Body of pancreas (tissue), 4 donors: ENCODE measurements at places on chromosomes 6 and 20.

GRCh38 chr6:18350271-18350670 lies 36.9 kb upstream of the RNF144B start:
- DNase-seq = peak; percentile 28

- DNase-seq = no peak
These were observed 233.5 kb downstream of the TAF4 start for GRCh38 chr20:61832181-61832580.

DNA sequence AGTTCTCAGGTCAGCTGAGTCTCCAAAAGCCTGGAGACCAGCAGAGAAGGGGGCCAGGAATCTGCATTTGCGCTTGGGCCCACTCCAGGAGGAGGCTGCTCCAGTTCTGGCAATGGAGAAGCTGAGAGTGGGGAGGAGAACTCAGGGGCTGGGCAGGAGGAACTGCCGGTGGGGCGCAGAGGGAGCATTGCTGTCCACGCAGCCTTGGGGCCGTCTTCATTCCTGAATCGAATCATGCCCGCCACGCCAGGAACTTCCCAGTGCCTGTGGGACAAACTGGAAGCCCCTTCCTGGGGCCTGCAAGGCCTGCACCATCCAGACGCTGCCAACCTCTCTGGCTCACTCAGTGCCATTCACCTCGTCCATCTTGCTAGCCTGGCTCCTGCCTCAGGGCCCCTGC lies 16.9 kb downstream of the RAB44 start:
- DNase-seq = no peak

- DNase-seq = peak; percentile 61
These were observed 10.6 kb upstream of the BAK1 start for GRCh38 chr6:33590531-33591198.

DNA sequence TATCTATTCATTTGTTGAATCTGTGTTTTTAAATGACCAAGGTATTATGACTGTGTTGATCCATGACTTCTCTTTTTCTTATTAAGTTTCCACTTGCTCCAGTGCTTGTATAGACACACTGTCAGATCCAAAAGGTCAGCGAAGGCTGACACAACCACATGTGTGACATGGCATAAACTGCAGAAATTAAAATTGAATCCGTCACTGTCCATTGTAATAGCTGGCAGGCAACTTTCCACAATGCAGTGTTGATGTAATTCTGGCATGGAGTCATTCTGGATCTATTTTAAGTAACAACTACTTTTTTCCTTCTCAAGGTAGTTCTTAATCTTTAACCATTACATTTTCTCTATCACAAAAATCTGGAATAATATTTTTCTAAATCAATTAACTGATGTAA lies 145.3 kb downstream of the AIG1 start:
- no peak for DNase-seq

- DNase-seq = no peak
These were observed 23.0 kb downstream of the PYGB start for GRCh38 chr20:25270829-25271251.

DNA sequence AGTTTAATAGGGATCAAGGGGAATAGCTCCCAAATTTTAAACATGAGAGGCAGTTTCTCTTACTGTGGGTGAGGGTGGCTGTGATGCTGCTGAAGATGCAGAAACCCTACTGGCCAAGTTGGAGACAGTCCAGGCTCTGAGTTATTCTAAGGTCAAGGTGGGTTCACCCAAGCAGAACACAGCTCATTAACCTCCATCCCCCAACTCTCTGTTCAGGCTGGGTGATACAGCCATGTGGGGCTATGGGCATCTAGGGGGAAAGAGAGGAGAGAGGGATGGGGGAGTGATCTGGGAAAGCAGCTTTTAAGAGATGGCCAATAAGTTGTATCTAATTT lies 18.9 kb upstream of the TRAM2 start:
- no peak for DNase-seq

DNA sequence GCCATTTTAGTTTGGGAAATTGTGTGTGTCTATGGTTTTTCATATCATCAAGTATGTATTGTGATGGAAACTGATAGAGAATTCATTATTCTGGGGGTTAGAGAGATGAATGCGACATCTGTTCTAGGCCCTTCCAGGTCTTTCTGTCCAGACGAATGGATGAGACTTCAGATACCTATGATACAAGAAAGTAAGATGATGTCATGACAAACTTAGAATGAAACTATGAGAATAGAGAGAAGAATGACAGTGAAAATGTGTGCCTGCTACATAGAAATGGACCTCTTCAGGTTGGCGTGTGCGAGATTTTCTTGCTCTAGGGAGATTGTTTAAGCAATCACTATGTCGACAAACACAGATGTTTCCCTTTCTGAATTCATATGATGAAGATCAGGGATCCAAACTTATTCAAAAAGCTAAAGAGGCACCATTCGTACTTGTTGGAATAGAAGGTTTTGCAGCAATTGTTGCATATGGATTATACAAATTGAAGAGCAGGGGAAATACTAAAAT lies 76.1 kb downstream of the SCAND1 start:
- no peak for DNase-seq

- DNase-seq = no peak
These were observed 774.3 kb upstream of the CHD6 start for GRCh38 chr20:42392442-42392841.

- DNase-seq = no peak
These were observed 532.8 kb downstream of the GRIK2 start for GRCh38 chr6:101926149-101926925.

DNA sequence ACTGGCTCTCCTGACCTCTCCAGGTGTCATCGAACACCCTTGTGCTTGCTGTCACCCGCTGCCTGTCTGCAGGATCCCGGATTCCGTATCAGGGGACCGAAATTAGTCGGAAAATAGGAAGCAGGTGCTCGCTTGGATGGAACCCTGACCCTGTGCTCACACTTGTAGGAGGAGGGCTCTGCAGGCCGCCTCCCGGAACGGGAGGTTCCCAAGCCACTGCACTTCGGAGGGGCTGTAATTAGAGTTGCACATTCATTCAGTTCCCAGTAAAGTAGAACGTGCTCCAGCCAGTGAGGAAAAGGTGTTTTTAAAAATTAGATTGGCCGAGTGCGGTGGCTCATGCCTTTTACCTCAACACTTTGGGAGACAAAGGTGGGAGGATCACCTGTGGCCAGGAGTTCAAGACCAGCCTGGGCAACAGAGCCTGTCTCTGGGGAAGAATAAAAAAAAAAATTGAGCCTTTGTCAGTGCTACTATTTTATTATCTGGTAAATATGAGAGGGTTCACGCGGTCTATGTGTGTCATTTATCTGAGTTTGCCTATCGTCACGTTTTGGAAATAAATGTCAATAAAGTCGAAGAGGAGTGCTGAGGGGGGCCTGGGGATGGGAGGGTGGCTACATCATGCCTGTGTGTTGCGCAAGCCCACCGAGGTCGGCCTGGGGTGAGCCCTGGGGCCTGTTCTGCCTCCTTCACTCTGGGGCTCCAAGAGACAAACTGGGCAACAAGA lies 1.5 kb upstream of the GMEB2 start:
- DNase-seq = peak; percentile 76

DNA sequence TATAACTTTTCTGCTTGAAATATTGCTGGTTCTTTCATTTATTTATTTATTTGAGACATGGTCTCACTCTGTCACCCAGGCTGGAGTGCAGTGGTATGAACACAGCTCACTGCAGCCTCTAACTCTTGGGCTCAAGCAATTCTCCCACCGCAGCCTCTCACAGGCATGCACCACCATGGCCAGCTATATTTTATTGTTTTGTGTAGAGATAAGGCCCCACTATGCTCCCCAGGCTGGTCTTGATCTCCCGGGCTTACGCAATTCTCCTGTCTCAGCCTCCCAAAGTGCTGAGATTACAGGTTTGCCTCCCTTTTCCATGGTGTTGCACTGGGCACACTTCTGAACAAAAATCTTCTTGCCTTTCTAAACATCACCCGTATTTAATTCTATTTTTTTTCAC lies 39.1 kb upstream of the RNGTT start:
- DNase-seq = no peak

GRCh38 chr6:160393891-160394653 lies 45.9 kb downstream of the SLC22A3 start:
- DNase-seq = peak; percentile 49

DNA sequence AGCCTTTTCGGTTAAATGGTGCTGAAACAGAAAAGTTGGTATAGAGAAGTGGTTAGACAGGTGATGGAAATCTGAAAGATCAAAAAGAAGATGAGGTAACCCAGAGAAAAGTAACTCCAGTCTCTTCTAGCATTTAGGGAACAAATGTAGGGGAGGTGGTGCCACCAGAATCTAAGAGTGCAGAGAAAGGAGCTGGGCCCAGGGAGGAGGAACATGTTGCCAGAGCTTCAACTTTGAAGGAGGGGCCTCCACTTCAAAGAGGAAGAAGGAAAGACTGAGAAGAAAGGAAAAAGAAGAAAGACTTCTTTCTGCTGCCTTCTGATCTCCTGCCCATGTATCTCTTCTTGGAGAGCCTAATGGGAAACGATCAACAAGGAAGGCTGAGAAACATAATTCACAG lies 23.5 kb upstream of the ATRN start:
- DNase-seq = no peak

DNA sequence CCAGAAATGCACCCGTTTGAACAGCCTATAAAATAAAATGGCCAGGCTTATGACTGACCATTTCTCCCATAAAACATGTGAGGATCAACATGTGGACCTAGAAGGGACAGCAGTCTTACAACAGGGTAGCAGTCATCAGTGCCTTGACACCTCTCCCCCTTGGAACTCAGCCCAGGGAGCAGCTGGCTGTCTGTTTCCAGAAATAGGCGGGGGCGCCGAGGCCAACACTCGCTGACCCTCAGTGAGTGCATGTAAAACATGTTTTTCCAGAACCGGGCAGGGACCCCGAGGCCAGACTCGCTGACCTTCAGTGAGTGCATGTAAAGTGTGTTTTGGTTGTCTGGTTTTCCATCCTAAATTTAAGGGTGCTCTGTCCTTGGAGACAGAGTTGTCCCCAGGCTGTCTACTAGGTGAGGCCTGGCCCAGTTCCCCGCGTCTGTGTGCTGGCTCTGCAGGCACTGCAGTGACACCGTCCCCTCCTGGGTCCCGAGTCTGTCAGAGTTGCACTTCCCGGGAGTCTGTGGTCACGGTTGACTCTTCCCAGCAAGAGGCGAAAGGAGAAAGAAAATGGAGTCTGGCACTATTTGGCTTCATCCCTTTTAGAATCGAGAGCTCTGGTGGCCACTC lies 19.8 kb upstream of the ADRM1 start:
- no peak for DNase-seq

DNA sequence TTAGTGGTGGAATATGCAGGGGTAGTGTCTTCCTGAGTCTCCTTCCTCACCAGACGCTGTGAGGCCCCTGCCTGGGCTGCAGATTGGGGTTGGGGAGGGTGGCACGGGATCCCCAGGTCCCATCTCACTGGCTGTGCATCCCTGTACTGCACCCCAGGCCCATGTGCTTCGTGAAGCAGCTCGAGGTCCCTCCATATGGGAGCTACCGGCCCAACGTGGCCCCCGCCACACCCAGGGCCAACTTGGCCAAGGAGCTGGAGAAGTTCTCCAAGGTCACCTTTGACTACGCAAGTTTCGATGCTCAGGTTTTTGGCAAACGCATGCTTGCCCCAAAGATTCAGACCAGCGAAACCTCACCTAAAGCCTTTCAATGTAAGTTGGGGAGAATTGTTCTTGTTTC lies 38.6 kb upstream of the PCMTD2 start:
- no peak for DNase-seq

GRCh38 chr6:20686142-20686541 lies 151.9 kb downstream of the CDKAL1 start:
- no peak for DNase-seq

GRCh38 chr6:106534004-106534403 lies 95.3 kb downstream of the RTN4IP1 start:
- no peak for DNase-seq

DNA sequence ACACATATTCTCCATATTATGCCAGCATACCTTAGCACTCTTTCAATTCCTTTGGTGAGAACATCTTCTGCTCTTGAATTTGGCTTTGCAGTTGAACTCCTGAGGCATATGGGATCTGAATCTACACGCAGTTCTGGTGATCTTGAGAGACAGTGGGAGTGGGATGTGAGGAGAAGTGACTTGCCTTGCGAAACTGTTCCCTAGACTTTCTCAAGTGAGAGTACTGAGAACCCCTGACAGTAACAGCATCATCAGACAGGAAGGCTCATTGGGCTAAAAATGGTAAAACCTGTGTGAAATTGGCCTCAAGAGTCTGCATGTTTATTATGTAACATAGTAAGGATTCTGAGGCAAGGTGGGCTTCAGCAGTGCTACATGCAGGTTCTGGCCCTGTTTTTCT lies 49.1 kb upstream of the CEP85L start:
- DNase-seq = no peak

DNA sequence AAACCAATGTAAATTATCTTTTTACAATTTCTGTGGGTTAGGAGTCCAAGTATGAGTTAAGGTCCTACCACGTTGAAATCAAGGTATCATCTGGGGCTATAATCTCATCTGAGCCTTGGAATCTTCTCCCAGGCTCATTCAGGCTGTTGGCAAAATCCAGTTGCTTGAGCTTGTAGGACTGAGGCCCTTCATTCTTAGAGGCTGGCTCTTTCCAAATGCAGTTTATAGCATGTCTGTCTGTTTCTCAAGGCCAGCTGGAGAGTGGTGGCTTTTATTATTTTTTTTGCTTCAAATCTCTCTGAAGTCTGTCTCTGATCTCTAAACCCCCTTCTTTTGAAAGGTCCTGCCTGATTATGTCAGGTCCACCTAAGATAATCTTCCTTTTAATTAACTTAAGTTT lies 177.2 kb upstream of the ASCC3 start:
- no peak for DNase-seq

GRCh38 chr6:6402591-6402990 lies 82.1 kb upstream of the F13A1 start:
- DNase-seq = no peak

GRCh38 chr6:118260833-118261232 lies 287.3 kb upstream of the PLN start:
- no peak for DNase-seq

DNA sequence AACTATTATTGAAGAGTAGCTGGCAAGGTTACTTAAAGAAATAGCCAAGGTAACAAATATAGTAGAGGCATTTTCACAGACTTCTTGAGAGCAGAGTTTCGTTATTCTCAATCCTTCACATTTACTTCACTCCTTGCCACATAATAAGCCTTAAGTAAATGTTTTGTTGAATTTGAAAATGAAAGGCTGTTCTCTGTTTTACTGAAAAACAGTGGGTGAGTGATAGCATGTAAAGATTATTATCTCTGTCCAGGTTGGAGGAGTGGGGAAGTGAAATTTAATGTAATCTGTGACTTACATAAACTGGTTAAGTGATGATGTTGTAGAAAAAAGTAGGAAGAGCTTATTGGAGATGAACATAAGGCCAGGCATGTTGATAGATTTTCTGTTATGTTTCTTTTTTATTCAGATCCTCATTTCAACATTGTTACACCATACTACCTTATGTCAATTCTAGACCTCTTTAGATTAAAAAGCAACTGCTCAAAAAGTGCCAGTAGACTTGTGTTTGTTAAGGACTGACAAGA lies 55.0 kb downstream of the QKI start:
- DNase-seq = no peak

GRCh38 chr6:13012977-13013680 lies 296.6 kb downstream of the PHACTR1 start:
- DNase-seq = peak; percentile 84

GRCh38 chr20:50679753-50680104 lies 11.6 kb downstream of the RIPOR3 start:
- no peak for DNase-seq

DNA sequence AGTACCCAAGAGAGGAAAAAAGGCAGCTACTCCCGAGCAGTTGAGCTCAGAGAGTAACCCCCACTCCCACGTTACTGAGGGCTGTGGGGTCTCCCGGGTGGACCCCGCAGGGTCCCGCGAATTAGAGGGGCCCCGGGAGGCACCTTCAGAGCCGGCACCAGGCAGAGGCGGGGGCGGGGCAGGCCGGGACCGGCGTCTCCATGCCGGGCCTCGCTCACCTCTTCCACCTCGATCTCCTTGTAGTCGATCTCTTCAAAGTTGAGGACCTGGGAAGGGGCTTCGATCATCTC lies 381 bp downstream of the MAP3K7 start:
- DNase-seq = no peak
